CD4-positive, alpha-beta T cell treated with Interleukin-10 for 1 hour (primary cell): ENCODE measurements at places on chromosomes 16 and 17.

DNA sequence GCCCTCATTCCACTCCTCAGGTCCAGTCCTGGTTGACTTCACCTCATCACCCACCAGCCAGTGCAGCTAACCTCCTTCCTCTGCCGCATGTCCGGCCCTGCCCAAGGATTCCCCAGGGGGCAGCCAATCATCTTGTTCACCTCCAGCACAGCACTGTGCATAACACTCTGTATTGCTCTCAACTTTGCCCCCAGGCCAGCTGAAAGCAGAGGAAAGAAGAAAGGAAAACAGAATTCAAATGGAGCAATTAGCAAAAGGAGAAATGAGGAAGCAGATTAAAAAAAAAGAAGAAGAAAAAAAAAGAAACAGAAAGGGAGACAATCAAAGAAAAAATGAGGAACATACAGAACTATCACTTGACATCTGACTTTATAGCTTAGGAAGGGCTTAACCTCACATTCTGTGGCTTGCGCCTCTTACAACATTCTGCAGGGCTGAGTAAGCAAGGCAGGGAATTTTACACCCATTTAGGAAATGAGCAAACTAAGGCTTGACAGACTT is 26.1 kb downstream of the GAS7 start:
- no peak for DNase-seq

- DNase-seq: no peak
These were observed 24.9 kb downstream of the ACSF3 start for GRCh38 chr16:89118361-89119165.

DNA sequence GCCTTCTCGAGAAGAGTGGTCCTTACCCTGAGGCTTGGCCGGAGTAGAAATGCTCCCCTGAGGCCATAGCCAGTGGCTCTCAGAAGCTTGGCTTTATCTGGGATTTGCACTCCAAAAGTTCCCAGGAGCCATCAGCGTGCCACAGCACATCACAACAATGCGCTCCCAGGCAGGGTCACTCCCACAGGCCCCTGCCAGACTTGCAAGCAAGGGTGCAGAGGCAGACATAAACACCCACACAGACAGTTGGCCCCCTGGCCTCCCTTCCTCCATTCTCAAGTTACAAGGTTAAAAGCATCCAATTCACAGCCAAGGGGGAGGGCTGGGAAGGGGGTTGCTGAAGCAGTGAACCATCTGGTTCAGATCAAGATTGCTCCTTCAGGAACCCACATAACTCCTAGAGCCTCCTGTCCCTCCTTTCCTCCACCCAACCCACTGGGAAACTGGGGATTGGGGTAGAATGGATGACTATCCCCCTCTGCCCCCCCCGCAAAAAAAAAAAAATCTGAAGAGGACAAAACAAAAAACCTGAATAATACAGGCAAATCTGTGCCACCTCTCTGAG is 1.8 kb downstream of the ST3GAL2 start:
- no peak for DNase-seq

DNA sequence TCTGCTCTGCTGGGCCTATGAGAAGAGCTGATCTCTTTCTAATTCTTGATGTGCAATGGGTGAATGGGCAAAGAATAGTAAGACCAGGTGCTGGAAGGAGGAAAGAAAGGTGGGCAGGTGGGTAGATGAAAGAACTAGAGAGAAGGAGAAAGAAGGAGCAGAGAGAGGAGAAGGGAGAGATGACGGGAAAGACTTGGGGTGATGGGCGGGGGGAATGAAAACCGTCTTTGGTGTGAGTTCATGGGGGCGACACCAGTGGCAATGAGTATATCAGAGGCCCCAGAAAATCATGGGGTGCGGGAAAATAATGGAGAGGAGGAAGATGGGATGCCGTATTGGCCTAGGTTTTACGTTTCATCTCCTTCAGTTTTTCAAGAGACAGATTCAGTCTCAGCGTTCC is 128.8 kb upstream of the PLCG2 start:
- no peak for DNase-seq

DNA sequence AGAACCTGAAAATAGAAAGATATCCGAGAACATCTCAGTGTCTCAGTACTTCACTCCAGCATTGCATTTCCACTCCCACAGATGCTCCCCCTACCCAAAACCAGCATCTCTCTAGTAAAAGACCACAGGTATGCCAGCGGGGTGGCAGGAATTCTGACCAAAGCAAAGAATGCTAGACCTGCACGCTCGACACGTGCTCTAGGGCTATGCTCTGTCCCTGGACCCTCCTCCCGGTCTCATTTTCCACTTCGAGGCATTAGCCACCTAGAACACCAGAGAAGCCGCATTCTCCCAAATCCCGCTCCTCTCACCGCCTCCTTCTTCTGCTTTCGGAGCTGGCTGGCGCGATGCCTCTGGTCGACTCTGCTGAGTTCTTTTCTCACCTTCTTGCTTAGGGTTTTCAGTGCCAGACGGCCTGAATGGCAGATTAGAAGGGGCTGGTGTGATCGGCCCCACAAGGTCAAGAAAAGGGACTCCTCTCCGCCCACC is 487 bp downstream of the TSR1 start:
- DNase-seq: no peak

GRCh38 chr16:88116121-88116520 is 164.9 kb downstream of the BANP start:
- no peak for DNase-seq

- DNase-seq: no peak
These were observed 21.2 kb upstream of the HAPSTR1 start for GRCh38 chr16:9070254-9070653.
